ENCODE measurements at places on chromosomes 7 and 10.

DNA sequence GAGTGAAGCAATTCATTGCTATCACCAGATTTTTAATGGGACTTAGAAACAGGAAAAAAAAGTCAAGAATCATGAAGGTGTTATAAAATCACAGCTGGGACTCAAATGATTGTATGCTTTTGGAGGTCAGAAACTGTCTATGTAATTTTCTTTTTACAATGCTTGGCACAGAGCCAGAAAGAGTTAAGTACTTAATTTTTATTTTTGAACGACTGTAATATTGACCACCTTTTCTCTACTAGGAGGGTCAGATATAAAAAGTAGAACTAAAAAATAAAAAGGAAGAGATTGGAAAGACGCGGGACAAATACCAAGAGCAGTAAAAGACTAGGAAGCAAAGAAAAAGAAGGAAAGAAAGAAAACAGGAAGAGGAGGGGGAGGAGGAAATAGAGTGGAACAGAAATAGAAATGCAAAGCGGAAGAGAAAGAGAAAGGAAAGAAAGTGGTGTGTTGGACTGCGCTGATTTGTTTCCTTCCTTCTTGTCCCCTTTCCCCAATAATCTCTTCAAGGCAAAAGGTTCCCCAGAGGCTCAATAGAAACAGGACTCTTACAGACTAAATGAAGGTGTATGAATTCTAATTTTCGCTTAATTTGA, 23.2 kb upstream of the C1GALT1 start:
- DNase-seq: no peak

DNA sequence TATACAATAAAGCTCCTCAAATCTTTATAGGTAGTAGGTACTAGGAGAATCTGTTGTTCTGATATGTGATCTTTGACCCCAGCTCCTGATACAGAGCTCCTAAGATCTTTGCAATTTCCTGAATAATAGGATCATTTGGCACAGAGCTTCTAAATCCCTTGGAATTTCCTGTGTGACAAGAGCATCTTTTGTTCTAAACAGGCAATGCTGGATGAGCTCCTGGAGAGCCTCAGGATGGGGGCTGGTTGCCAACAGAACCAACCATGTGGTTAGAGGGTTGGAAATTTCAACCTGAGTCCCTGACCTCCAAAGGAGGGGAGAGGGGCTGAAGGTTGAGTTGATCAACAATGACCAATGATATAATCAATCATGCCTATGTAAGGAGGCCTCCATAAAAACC, 629.0 kb downstream of the CCSER2 start:
- DNase-seq: no peak

DNA sequence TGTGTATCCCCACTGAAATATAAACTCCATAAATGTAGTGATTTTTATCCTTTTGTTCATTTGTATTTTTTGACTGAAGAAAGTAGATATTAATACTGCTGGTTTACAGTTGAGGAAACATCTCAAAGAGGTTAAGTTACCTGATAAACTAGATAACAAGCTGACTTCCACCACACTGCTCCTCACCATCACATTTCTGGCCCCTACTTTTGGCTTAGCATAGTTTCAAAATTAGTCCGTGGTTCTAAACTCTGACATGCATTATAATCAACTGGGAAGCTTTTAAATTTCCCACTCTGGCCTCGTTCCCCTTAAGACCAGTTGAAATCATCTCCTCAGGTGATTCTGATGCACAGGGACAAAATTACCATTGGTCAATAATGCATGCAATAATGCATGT, 43.5 kb downstream of the ANKIB1 start:
- no peak for DNase-seq

DNA sequence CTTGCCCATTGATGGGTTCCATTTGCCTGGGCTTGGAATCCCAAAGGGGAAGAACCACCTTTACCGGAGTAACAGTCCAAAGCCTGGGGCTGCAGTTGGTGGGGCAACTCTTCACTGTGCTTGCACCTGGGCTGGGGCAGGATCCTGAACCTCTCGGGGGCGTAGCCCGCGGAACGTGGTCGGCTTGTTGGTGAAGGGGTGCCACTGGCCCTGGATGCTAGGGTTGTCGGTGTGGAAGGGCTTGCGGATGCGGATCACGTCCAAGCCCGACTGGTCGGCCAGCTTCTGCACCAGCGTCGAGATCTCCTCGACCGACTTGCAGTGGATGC, 710 bp downstream of the MRPL43 start:
- DNase-seq: no peak

- DNase-seq: no peak
Observed at GRCh38 chr7:74254858-74255379, 720 bp upstream of the RFC2 start.

DNA sequence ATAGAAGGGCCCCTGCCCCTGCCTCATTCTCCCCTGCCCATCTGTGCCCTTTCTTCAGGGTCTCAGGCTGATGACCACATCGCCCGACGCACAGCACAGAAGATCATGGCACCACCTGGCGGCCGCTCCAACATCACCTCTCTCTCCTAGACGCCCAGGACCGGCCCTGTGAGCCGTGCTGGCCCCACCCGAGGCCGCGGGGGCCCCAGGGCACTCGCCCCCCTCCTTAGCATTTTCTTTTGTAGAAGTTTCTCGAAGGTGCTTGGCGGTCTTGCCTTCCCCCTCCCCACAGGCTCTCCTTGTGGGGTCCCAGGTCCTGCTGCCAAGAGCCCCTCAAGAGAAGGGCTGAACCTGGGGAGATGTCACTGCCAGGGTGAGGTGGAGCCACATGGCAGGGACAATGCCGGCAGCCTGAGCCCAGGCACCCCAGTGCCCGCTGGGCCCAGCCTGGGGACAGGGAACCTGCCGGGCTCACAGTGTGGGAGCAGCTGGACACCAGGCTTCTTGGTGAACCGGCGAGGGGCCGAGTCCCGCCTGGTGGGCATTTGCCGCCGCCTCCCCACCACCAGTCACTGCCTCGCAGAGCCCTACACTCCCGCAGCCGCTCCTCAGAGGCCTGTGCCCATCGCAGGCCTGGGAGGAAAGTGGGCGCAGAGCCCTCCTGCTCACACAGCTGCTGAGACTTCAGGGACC, 18.2 kb downstream of the DPYSL4 start:
- DNase-seq: peak; percentile 79

DNA sequence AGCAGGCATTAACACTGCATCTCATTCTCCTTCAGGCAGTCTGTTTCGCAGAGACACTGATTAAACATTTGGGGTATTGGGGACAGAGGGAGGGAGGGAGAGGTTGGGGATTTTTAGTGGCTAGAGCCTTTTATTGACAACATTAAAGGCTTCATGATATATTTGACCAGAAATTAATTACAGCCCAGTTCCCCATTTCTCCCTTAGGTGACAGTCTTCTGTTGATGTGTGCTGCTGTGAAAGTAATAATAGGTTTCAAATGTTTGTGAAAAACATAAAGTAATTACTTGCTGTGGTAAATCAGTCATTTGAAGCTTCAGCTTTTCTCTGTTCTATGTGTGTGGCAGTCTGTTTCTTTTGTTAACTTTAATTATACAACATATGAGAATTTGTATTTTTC, 105.3 kb upstream of the LRGUK start:
- DNase-seq: no peak

DNA sequence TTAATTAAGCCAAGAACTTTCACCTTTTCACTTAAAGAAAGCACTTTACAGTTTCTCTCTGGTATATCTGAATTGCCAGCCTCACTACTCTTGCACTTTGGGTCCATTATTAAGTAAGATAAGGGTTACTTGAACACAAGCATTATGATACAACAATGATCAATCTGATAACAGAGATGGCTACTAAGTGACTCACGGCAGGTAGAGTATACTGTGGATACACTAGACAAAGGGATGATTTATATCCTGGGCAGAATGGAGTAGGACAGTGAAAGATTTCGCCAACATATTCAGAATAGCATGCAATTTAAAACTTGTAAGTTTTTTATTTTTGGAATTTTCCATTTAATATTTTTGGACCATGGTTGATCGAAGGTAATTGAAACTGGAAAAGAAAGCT, 34.3 kb upstream of the ITGB8 start:
- DNase-seq: no peak

- no peak for DNase-seq
Observed at GRCh38 chr10:113069595-113069994, 119.5 kb downstream of the TCF7L2 start.

DNA sequence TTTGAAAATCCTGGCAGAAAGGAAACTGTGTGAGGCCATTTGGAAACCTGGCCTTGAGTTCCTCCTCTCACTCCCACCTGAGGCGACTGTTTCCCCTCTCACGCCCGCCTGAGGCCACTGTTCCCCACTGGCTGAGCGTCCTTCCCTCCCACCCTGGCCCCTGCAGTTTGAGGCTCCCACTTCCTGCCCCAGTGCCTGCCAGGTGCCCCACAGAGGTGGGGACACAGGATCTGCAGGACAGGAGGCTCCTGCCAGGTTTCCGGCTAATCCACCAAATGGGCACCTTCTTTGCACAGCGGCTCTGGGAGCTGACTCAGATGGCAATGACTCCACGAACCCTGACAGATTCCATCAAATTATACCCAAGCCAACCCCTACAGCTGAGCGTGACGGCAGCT, 24.3 kb upstream of the LARP4B start:
- no peak for DNase-seq

DNA sequence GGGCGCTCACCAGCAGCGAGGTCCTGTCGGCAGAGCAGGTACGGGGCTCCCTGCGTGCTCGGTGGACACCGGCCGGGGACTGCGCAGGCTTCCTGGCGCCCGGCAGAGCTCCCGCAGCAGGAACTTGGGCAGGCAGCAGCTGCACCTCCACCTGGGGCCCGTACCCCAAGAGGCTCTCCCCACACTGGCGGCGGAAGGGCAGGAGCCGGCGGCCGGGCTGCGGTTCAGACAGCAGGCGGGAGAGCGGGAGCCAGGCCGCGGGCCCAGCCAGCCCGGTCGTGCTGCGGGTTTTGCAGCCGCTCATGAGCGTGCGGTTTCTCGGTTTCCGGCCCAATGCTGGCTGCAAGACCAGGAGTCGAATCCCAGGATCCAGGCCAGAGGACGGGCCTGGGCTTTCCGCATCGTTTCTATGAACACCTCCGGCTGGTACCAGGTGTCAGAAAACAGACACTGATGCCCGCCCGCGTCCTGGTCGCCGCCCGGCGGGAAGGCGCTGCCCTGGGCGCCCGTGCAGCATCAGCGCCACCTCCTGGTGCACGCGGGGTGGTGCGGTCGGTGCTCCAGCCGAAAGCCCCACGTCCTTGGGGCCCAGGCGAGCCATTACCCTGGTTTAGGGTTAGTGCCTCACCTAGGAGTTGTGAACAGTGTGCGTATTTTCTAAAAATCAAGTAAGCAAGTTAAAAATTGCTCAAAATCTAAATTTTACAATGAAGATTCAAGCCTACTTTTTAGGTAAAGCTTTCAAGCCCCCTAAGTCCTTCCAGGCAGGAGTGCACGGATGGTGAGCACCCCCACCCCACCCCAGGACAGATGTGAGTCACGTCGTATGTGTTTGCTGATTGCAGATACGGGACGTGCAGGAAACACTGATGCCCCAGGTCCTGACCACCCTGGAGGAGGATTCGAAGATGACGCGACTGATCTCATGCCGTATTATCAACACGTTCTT, 47.4 kb upstream of the PRKAR1B start:
- DNase-seq: peak; percentile 93

DNA sequence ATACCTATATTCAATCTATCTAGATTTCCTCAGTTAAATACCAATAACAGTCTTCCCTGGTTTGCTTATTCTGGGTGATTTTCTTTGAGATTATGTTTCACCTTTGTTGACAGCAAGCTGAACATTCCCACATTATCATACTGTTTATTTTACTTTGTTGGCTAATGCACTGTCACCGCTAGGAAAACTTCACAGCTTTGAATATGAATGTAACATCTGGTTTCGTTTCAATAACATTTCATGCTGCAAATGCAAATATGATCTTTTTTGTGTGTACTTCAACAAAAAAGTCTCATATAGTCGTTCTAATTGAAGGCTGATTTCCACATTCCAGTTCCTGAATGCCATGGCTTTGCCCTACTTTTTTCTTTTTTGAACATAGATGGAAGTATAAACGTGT, 946.3 kb upstream of the GHITM start:
- no peak for DNase-seq

- no peak for DNase-seq
Observed at GRCh38 chr10:87054373-87055295, 34.5 kb downstream of the FAM25A start.

- no peak for DNase-seq
Observed at GRCh38 chr10:29784175-29784773, 149.5 kb upstream of the SVIL start.

DNA sequence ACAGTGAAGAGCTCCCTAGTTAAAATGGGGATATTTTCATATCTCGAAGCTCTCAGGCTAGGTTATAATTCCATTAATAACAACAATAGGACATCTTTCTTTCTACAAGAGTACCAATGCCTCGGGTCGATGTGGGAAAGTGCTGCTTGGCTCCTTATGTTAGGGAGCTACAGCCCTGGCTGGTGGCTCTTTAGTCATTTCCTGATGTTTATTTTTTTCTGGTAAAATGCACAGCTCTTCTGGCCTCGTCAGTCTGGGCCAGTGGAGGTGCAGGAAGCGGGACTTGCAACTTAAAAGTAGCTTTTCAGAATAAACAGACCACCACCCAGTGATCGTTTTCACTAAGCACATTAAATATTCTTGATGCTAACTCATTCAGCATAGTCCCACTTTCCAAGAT, 58.3 kb downstream of the MKX start:
- DNase-seq: no peak
